ENCODE measurements at places on chromosomes 5 and 9. TPM values are rescaled to one million over a fixed set of nuclear protein-coding genes. Genes with fewer than 3 reads are reported as not detected.

GRCh38 chr9:122402874-122403273 is 32.0 kb downstream of the PTGS1 start:
- no peak for DNase-seq

- no peak for DNase-seq
These were observed 99.1 kb downstream of the FBXO38 start for GRCh38 chr5:148482697-148483462.

DNA sequence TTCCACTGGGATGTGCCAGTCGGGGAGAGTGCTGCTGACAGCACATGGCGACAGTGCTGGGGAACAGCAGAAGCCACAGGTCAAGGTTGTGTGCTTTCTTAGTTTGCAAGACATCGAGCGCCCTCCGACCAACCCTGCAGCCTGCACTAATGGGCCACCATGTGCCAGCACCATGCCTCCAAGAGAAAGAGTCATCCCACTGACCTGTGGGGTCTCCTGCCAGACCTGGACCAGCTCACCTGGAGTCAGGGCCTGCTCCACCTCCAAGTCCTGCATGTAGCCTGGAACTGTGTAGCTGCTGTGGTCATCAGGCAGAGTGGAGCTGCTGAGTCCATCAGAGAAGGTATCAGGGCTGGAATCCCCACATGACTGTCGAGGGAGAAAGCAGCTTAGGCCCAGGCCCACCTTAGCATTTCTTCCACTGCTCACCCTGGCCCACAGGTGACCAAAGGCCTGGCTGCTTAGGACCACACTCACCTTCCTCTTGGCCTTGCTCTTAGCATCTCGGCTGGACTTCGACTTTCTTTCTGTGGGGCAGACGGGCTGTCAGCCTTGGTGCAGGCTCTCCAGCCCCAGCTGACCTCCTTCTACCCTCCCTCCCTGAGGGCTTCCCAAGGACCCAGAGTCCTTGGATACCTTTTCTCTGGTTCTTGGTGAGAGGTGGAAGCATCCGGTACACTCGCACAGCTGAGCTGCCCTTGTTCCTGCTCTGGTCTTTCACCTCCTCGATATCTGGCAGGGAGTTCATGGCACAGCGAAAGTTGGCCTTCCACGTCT is 4.1 kb downstream of the IRF1 start:
- DNase-seq = no peak

GRCh38 chr5:30607301-30607894 is 586.1 kb upstream of the CDH6 start:
- DNase-seq = no peak

DNA sequence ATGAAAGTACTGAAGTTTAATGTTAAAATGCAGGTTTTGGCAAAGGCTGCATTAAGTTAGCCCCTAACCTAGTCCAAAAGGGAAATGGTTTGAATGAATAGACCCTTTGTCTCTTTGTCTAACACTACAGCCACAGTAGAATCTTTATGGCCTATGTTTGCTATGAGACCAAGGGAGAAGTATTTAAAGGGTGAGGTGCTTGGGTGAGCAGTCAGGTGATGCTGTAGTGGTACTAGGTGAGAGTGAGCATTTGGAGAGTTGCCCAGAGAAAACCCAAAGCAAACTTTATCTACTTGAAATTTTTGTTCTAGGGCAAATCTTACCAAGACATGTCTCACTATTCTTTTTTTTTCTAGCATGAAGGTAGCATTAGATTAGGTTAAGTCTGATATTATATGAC is 1961.4 kb upstream of the WWC1 start:
- DNase-seq = no peak

DNA sequence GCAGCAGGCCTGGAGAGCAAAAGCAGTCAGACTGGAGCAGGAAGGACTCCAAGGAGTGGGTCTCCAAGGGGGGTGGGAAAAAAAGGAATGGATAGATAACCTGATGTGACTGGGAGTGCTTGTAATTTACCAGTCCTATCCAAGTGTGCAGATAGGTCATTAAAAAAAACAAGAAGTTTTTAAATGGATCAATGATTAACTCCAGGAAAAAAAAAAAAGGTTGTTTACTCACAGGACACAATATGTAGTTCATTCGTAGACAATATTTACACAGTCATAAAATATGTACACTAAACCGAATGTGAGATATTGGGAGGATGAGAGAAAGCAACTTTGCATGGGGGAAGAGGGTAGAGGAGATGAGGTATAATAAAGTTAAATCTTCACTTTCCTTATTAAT is 20.4 kb downstream of the ZBTB5 start:
- DNase-seq = no peak

- DNase-seq = no peak
These were observed 194.0 kb downstream of the HTR1A start for GRCh38 chr5:63768221-63768620.

DNA sequence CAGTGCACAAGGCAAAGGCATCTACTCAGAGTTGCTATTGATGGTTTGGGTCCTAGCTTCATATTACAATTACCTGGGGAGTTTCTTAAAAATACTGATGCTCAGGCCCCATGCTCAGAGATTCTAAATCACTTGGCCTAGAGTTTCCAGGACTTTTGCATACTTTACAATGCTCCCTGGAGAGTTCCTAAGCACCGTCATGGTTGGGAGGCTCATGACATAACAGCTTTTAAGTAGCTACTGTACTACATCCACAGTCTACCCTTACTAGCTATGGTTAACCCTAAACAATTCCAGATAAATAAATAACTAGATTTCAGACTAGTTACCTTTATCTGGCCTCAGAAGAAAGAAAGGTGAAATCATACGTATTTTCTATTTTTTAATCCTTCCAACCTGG is 414.4 kb downstream of the PDE4D start:
- no peak for DNase-seq

DNA sequence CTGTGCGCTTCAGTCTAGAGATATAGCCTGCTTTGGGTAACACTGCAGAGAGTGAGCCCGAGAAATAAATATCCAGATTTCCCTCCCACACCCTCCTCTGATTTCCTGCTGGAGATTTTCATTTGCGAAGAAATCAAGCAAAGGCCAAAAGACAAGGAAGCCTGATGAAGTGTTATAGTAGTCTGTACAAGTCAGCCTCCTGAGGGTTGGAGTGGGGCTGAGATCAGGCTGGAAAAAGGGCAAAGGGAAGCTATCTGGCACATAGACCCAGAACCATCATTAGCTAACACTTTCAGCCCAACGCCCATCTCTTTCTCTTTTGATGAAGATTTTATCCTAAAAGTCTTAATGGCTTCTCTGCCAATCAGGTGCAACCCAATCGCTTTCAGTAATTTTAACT is 154.6 kb upstream of the SLC44A1 start:
- no peak for DNase-seq

DNA sequence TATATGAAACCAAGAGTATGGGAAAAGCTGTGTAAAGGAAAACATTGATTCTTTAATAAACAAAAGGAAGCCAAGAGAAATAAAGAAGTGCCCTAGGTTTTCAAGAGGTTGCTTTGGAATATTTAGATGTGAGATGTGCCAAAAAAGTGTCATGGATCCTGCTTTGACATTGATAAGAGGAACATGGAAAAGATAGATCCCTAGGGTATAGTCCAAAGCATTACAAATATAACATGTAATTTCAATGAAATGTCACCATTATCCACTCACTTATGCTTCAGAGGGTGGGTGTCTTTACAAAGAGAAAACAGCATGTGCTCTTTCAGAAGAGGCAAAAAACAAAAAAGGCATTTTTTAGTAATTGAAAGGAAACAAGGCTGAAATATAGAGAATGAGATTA is 1196.7 kb downstream of the EFNA5 start:
- no peak for DNase-seq

The EGFLAM gene
- total RNA-seq = 1.2 TPM

The CDC25C gene
- total RNA-seq = 2.9 TPM

The FOXD4L4 gene
- 0.53 TPM for total RNA-seq

The C1QTNF2 gene
- total RNA-seq = 0.06 TPM

The ARAP3 gene
- total RNA-seq = 69.0 TPM
